CD4-positive, alpha-beta T cell treated with Interleukin-15 for 1 hour (primary cell): ENCODE measurements at places on chromosomes 12 and 14.

- no peak for DNase-seq
Observed at GRCh38 chr12:13126494-13126893, 23.0 kb upstream of the GSG1 start.

- no peak for DNase-seq
Observed at GRCh38 chr12:77442633-77443032, 377.3 kb upstream of the E2F7 start.

GRCh38 chr12:55777856-55778255 is 34.9 kb downstream of the GDF11 start:
- DNase-seq: no peak

- DNase-seq: no peak
Observed at GRCh38 chr14:69363055-69363454, 35.0 kb downstream of the ERH start.

- DNase-seq: no peak
Observed at GRCh38 chr12:11745113-11745512, 95.6 kb downstream of the ETV6 start.

DNA sequence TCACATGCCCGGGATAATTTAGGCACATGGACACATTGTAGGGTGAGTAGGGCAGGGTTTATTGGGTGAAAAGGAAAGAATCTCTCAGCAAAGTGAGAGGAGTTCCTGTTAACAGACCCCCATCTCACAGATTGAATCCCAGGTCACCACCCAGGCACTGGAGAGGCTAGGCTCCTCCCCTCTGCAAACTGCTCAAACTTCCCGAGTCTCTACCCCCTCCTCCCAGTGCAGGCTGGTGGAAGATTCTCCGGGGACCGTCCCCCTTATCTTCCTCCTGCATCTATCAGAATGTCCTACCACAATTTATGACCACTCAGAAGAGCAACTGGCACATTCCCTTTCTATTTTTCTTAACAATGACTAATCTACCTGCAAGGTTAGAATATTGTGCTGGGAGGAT is 126.0 kb downstream of the NTF3 start:
- DNase-seq: no peak

DNA sequence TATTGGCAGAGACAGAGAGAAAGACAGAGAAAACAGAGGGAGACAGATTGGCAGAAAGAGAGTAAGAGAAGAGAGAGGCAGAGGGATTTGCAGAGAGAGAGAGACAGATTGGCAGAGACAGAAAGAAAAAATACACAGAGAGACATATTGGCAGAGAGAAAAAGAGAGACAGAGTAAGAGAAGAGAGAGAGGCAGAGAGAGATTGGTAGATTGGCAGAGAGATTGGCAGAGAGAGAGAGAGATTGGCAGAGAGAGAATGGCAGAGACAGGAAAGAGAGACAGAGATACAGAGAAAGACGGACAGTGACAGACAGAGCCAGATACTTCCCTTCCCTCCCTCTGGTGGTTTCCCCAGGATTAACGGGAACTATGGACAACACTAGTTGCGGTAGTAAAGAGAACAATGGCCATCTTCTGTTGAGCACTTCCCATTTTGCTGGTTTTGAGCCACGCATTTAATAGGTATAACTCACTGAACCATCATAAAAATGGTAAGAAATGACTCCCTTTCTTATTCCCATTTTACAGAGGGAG is 2.6 kb upstream of the NOS1 start:
- no peak for DNase-seq

GRCh38 chr14:106067935-106068334 is 541.6 kb downstream of the TMEM121 start:
- DNase-seq: no peak

DNA sequence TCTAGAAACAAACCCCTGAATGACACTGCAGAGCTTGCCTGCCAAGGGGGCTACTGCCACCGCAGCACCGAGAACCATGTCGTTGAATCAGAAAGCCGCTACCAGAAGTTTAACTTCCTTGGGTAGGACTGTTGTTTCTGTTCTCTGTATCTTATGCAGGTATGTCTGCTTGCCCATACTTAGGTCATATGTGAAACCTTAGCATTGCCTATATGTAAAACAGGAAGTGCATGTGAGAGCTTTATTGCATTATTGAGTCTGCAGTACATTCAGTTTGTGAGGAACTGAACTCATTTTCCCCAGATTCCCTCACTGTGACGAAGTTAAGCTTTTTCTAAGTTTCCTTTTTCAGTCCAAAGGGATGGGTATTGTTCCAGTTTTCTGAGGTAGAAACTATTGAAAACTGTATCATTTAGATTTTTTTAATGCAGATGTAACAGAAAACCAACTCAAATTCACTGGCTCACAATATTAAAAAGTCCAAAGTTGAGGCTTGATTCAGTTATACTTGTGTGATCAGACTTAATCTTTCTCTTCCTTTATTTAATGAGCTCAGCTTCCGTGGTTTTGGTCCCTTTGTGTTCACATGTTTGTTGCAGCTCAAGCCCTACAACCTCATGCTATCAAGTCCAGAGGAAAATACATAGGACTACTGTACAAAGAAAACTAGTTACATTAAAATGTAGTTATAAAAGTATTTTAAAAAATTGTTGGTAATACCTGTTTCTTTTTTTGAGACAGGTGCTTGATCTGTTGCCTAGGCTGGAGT is 6.9 kb downstream of the FBXO34 start:
- DNase-seq: no peak

DNA sequence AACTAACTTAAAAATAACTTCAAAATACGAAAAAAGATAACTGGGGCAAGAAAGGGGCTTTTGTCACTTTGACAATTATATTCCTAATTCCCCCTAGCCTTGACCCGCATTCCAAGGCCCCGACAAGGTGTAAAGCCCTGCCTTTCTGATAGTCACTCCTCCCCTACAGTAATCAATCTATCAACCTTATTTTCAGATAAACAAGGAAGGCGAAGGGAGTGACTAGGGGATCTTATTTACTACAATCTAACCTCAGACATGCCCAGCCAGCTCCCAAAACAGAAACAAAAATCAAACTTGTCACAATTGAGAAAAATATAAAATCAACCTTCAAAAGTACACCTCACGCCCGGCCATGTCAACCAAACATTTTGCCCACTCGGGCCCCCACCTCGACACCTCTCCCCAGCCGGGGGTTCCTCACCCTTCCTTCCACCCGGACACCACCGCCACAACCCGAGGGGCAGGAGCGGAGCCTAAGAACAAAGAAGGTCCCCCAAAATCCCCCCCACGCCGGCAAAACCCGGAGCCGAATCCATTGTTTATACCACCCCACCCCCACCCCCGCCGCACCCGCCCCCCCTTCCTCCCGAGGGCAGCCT is 562 bp downstream of the ZFYVE1 start:
- DNase-seq: no peak

- no peak for DNase-seq
Observed at GRCh38 chr14:19771895-19772430, 1.3 kb upstream of the OR4M1 start.

GRCh38 chr14:105474483-105475268 is at the start of gene CRIP2:
TSS of gene CRIP2 (plus strand) at chr14:105474821. CDS start at chr14:105474863, 42 bp downstream.
- peak; percentile 51 for DNase-seq
